ENCODE measurements at places on chromosomes 12 and 14. TPM values are rescaled to one million over a fixed set of nuclear protein-coding genes. Genes with fewer than 3 reads are reported as not detected.

ADCY6 gene
- total RNA-seq: 55.6 TPM

IFI27 gene
- 164 TPM for total RNA-seq

RASSF9 gene
- total RNA-seq: 6.2 TPM

HNF1A gene
- not detected for total RNA-seq

AKAP6 gene
- 160 TPM for total RNA-seq

CISTR gene
- 1.7 TPM for total RNA-seq

ITGB7 gene
- 0.76 TPM for total RNA-seq

GSG1 gene
- not detected for total RNA-seq

PAH gene
- not detected for total RNA-seq

RPL10L gene
- not detected for total RNA-seq

PPM1H gene
- total RNA-seq: 8.3 TPM

AICDA gene
- total RNA-seq: 0.08 TPM

FBXO33 gene
- 4.0 TPM for total RNA-seq

CD63 gene
- total RNA-seq: 790 TPM

CGRRF1 gene
- 16.2 TPM for total RNA-seq

YBX3 gene
- 594 TPM for total RNA-seq

SYT1 gene
- 0.24 TPM for total RNA-seq

TRMT61A gene
- 5.6 TPM for total RNA-seq

TAS2R10 gene
- total RNA-seq: not detected
